ENCODE measurements at places on chromosomes 13 and 19. TPM values are rescaled to one million over a fixed set of nuclear protein-coding genes. Genes with fewer than 3 reads are reported as not detected.

MARK4 gene
- 8.9 TPM for total RNA-seq

RFPL4A gene
- total RNA-seq: not detected

CYP4F12 gene
- not detected for total RNA-seq

GPR183 gene
- not detected for total RNA-seq

CYP4F8 gene
- not detected for total RNA-seq

NANOS3 gene
- total RNA-seq: not detected

LNX2 gene
- 5.6 TPM for total RNA-seq

ITPKC gene
- total RNA-seq: 19.5 TPM
